ENCODE measurements at places on chromosomes 13 and 19.

DNA sequence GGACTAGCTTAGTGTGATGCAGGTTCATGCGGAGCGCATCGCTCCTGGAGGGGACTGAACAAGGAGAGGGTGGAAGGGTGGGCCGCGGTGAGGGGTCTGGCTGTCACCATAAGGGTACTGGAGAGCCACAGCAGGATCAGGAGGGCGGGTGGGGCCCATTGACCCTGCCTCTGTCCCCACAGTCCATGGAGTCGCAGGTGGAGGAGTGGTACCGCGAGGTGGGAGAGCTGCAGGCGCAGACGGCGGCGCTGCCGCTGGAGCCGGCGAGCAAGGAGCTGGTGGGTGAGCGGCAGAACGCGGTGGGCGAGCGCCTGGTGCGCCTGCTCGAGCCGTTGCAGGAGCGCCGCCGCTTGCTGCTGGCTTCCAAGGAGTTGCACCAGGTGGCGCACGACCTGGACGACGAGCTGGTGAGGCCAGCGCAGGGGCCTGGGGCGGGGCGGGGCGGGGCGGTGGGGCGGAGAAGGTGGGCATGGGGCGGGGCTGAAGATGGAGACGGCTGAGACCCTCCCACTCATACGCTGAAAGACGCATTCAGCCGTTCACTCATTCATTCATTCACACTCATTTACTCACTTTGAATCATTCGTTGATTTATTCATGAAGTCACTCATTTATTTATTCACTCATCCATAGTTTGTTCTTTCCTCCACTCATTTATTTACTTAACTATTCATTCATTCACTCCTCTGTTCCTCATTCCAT is 27.5 kb upstream of the SHKBP1 start:
- DNase-seq = peak; percentile 78

DNA sequence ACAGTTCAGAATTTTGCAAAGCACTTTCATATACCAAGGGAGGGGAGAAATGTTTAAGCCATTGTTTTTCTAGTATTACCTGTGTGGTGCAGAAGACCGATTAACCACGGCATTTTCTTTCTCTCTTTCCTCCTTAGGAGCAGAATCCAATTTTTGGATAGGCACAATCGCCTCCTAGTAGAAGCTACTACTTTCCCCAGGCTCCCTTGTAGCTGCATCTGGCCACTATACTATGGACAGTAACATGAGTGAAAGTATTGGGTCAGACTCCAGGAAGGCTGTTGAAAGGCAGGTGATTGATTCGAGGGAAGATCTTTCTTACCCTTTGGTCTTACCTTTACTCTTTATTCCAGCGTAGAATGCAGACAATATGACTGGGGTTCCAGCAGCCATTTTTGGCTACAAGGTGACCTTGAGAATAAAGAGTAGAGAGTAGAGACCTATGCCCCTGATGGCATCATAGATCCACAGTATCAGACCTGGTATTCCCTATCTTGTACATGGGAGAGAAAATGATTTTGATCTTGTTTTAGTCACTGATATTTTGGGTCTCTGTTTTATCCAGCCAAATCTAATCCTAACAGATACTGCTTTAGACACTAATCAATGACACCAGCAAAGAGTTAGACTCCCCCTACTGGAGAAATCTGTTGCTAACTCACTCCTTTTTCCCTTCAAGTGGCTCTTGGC is 77.0 kb downstream of the LRRC63 start:
- DNase-seq = no peak

- no peak for DNase-seq
Measured at GRCh38 chr13:92941167-92941566, 285.4 kb upstream of the GPC6 start.

DNA sequence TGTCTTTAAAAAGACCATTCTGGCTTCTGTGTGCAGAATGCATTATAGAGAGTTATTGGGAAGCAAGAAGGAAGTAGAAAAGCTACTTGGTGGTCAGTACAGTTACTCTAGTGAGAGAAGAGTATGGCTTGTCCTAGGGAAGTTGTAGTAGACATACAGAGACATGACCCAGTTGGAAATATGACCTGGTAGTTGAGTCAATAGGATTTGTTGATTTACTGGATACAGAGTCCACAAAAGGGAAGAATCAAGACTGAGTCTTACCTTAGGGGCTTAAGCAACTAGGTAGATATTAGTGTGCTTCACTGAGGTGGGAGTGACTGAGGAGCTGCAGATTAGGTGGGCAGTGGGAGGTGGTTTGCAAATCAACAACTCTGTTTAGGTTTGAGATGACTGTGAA is 48.8 kb downstream of the RASL11A start:
- no peak for DNase-seq

DNA sequence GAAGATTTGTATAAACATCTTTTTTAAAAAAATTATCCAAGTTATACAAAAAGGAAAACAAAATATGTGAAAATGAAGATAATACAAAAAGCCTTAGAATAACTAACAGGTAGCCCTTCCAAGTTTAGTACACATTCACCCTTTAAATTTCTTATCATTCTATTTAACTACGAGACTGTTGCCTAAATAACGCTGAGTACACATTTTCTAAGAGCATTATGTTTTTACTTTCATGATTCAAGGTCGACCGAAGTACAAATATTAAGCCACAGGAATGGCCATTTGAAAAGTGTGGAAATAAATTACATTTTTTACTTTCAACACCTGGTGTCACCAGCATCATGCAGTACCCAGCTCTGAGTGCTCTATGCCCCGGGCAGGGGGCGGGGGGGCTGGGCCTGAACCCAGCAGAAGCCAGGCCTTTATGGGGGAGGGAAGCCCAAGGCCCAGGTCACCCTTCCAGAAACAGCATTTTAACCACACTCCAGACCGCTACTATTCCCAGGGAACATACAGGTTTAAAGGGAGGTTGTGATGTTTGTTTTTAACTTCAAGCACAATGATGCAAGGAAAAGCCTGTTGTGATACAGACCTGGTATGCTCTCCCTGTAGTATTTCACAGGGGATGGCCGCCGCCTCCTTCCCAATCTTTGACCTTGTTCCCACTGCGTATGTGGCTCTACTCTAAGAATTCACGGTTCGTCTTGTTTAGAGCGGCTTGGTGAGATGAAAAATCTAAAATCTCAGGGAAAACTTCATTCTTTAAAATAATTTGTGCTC is 24.0 kb downstream of the GGACT start:
- DNase-seq = no peak

DNA sequence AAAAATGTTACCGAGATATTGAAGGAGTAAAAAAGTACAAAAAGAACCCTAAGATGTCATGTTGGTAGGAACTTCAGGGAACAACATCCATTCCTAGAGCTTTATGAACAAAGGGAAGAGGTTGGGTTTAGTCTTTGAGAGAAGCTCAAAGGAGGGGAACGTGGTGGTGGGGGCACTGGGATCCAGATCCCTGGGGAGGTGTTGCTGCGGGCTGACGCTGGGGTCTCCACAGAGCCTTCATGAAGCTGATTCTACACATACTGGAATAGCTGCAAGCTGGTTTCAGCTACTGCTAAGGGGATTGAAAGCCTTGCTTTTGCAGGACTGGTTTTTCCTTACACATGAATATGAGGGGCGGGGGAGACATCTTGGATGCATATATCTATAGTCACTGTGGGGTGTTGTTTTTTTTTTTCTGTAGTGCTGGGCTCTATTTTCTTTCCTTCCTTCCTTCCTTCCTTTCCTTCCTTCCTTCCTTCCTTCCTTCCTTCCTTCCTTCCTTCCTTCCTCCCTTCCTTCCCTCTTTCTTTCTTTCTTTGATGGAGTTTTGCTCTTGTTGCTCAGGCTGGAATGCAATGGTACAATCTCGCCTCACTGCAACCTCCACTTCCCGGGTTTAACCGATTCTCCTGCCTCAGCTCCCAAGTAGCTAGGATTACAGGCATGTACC is 6.5 kb upstream of the MZF1 start:
- no peak for DNase-seq

GRCh38 chr13:86710013-86710412 is 910.8 kb upstream of the SLITRK6 start:
- no peak for DNase-seq

- peak; percentile 94 for DNase-seq
Measured at GRCh38 chr19:4909897-4910593, 744 bp downstream of the UHRF1 start.

DNA sequence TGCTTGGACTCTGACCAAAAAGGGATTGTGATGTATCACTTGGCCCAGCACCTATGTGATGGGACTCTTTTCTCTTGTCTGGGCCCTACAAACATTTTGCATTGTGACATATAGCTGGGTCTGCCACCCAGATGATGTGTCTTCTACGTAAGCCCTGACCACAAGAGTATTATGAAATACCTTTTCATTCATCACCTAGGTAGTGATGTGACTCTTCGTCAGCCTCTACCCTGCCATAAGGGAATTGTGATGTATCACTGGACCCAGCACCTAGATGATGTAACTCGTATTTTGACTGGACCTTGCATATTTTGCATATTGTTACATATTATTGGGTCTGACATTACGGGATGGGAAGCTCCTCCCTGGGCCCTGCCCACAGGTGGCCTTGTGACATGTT is 29.7 kb upstream of the ZNF681 start:
- no peak for DNase-seq

GRCh38 chr13:28318496-28318895 is 176.4 kb downstream of the FLT1 start:
- DNase-seq = no peak

All from stimulated activated CD4-positive, alpha-beta T cell treated with anti-CD3 and anti-CD28 coated beads, Interleukin-1b, Interleukin-23, amount 100 ng/mL, for 48 hours (primary cell).